ENCODE measurements at places on chromosomes 13 and 19. TPM values are rescaled to one million over a fixed set of nuclear protein-coding genes. Genes with fewer than 3 reads are reported as not detected.
A peak's percentile ranks its signal among the peaks of the same experiment; 100 is the strongest.

The TNNT1 gene
- 0.62 TPM for total RNA-seq

The TNFRSF19 gene
- 40.5 TPM for total RNA-seq

- no peak overlapping the region for H3K4me3 ChIP-seq
- no peaks in the 10 kb centered on the region for H3K36me3 ChIP-seq
- DNase-seq, result no peak
Observed at GRCh38 chr13:80558074-80558473, 217.1 kb upstream of the SPRY2 start.

GRCh38 chr13:48950501-48950875 lies 25.2 kb upstream of the FNDC3A start:
- no peaks in the 10 kb centered on the region for H3K27me3 ChIP-seq
- H3K27ac ChIP-seq, result no peak overlapping the region
- no peaks in the 10 kb centered on the region for H3K36me3 ChIP-seq
- DNase-seq, result no peak
- H3K4me3 ChIP-seq, result no peak overlapping the region
- H3K4me1 ChIP-seq, result no peaks in the 10 kb centered on the region

DNA sequence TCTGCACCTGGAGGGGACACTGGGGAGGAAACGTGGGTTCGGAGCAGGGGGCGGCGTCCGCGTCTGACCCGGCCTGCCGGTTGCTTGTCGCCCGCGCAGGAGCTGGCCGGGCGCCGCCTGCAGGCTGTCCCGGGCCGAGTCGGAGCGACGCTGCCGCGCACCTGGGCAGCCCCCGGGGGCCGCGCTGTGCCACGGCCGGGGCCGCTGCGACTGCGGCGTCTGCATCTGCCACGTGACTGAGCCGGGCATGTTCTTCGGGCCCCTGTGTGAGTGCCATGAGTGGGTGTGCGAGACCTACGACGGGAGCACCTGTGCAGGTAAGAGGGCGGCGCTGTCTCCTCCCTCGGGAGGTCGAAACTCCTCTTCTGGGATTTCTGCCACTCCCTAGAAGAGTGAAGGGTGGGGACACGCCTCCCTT lies 1.3 kb downstream of the ITGBL1 start:
- H3K36me3 ChIP-seq, result no peaks in the 10 kb centered on the region
- H3K27ac ChIP-seq, result no peak overlapping the region
- no peaks in the 10 kb centered on the region for H3K4me1 ChIP-seq
- H3K27me3 ChIP-seq, result no peaks in the 10 kb centered on the region
- H3K4me3 ChIP-seq, result peak overlapping the region; percentile 11
